WTC11 (cell line): ENCODE measurements at places on chromosomes 2 and 18. TPM values are rescaled to one million over a fixed set of nuclear protein-coding genes. Genes with fewer than 3 reads are reported as not detected.

The IL37 gene
- 0.30 to 0.48 TPM in 2 of 3 replicates, not detected in the other for total RNA-seq

The CCDC68 gene
- total RNA-seq = 0.23 to 0.92 TPM (median 0.55 TPM) in 3 replicates

The DLX1 gene
- total RNA-seq = not detected in 3 replicates

The CLEC4F gene
- total RNA-seq = not detected in 3 replicates

The RGPD5 gene
- 33.8 to 36.5 TPM (median 34.7 TPM) in 3 replicates for total RNA-seq

The IL1RN gene
- total RNA-seq = not detected in 3 replicates

The ANKRD23 gene
- total RNA-seq = 2.5 to 4.1 TPM (median 3.2 TPM) in 3 replicates

The LIMS4 gene
- 1.1 TPM in 2 of 3 replicates, not detected in the other for total RNA-seq

The RAB27B gene
- total RNA-seq = 0.30 to 0.87 TPM (median 0.80 TPM) in 3 replicates

The POMC gene
- 3.2 to 4.4 TPM (median 3.7 TPM) in 3 replicates for total RNA-seq

The TXNDC2 gene
- total RNA-seq = 0.09 to 0.26 TPM (median 0.14 TPM) in 3 replicates

The EEF1B2 gene
- total RNA-seq = 596 to 611 TPM (median 603 TPM) in 3 replicates

The DNAJC5G gene
- 0.18 to 0.44 TPM (median 0.34 TPM) in 3 replicates for total RNA-seq

The CRACDL gene
- total RNA-seq = 0.50 to 0.89 TPM (median 0.72 TPM) in 3 replicates

The MC5R gene
- 0.14 to 0.27 TPM (median 0.15 TPM) in 3 replicates for total RNA-seq

The GCKR gene
- 0.64 to 1.1 TPM (median 0.72 TPM) in 3 replicates for total RNA-seq
